ENCODE measurements at places on chromosomes 1 and 21.

- DNase-seq, result no peak
These were observed 105.0 kb downstream of the KIAA0319L start for GRCh38 chr1:35452106-35452774.

- DNase-seq, result no peak
These were observed 29.1 kb upstream of the PARP1 start for GRCh38 chr1:226436855-226437491.

DNA sequence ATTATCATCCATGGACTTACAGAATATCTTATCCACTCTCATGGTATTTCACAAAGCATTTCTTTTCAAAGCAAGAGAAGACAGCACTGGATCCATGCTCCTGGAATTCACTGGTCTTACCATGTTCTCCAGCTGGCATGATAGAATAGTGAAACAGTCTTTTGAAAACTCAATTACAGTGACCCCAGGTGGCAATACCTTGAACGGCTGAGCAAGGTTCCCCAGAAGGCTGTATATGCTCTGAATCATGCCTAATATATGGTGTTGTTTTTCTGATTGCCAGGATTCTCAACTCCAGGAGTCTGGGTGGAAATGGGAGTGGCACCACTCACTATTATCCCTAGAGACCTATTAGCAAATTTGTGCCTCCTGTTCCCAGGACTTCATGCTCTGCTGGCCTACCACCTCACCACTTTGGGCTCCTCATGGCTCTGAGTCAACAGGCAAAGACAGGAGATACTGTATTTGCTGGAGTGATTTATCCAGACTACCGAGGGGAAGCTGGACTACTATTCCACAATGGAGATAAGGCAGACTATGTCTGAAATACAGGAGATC, 87.6 kb downstream of the CATSPERE start:
- DNase-seq, result no peak

GRCh38 chr1:230421481-230421880, 4.7 kb downstream of the PGBD5 start:
- no peak for DNase-seq

GRCh38 chr1:164720440-164721227, 161.7 kb downstream of the PBX1 start:
- no peak for DNase-seq

DNA sequence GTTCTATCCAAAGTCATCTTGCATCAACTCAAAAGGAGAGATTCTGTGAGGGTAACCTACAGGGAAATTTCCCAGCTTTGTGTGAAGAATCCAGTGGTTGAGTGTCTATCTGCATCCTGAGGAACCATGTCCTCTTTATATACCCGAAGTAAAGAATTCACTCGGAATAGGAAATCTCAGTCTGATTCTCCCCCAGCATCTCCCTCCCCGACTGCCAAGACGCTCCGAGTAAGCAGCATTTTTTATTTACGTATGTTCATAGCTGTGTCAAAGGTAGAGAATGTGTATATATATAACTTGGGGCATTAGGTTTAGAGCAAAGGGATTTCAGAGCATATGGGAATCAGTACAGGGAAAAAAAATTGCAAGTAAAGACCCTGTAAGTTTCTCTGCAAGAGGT, 170.2 kb downstream of the SYT2 start:
- no peak for DNase-seq

DNA sequence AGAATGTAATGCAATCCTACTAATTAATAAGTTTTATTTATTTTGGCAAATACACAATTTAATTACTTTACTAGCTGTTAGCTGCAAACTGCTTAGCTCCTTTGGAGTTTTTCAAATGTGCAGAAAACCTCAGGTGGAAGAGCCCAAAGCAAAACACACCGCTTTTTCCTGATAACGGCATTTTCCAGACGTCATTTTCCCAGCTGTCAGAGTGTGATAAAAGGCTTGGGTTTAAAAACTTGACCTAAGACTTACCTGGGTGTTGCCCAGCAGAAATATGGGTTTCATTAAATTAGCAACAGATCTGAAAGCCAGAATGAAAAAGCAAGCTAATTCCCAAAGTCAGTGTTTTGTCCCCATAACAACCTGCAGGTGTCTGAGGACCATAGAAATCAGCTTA, 204.0 kb upstream of the HMCN1 start:
- DNase-seq, result no peak

- no peak for DNase-seq
These were observed 4.4 kb downstream of the CLCA4 start for GRCh38 chr1:86551305-86551704.

GRCh38 chr1:205069371-205070125, 14.7 kb downstream of the TMEM81 start:
- DNase-seq, result no peak

DNA sequence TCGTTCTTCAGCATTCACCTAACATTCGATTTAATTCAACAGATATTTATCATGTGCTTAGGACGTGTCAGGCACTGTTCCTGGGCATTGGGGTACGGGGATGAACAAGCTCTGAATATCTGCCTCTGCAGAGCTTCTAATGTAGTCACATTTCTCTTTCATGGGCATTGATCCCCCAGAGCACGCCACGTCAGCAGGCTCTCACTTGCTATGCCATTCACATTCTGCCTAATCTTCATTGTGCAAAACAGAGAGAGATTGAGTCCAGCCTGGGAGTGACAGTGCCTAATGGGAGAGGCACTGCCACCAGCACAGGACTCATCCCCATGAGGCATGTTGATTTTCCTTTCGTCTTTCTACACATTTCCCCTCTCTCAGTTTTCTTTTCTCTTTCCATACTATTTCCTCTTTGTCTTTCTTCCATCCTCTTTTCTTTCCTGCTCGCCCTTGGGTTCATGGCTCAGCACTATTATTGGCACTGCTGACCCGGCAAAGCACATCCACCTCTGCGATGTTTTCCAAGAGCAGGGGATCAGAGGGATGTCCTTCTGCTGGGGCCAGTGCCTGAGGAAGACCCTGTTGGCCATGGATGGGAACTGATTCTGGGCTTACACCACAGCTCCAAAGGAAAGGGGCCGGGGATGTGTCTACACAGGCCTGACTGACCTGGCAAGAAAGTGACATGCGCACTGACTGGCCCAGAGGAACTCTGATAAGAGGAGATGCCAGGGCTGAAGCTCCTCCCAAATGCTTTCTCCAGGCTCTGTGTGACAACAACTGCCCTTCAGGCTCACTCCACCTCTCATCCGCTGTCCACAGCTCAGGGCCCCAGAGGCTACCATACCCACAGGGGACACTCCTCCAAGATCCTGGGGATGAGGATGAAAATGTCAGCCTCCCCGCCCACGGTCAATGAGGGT, 195.9 kb downstream of the TOMM20 start:
- no peak for DNase-seq

DNA sequence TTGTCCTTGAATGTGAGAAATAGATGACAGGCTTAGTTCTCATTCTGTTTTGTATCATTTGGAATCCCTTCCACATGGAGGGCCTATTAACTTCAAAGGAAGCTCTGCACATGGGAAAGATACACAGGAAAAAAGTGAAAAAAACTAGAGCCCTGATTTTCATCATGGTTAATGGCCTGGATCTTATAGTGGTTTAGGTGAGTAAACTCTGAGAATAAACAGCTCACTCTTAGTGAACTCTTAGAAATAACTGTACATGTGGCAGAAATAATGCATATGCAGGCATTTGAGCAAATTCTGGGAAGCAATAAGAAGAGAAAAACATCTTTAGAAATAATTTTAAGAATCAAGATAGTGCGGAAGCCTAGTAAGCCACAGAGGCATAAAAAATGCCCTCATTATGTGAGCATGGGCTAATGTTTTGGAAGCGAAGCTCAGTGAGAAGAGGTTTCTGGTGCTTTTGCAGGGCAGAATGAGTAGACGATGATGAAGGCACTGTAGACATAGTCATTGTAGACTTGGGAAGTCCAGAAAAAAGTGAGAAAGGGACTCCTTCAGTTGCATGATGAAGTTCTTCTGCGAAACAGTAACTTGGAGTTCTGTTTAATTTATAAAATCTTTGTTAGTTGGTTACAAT, 279.9 kb downstream of the DNM3 start:
- no peak for DNase-seq

GRCh38 chr1:213053455-213053854, 2.4 kb downstream of the RPS6KC1 start:
- no peak for DNase-seq

DNA sequence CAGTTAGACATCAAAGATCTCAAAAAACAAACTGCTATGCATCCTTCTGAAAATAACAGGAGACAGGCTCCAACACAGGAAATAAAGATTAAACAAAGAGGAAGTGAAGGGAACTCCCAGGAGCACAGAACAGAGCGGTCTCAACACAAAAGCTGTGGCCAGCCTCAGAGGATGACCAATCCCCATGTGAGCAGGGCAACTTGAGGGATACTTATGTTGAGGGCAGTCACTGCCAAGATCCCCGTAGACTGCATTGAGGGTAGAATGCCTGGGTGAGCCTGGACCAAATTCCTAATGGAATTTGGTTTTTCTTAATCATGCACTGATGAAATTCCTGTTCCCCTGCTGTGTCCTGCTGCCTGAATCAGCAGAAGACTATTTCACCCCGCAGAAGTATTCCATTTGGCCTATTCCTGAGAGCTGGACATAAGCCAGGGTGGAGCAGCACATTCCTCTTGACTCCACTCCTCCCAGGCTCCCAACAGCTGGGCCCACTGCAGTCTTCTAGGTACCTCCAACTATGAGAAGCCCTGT, 49.0 kb downstream of the JAK1 start:
- no peak for DNase-seq

- DNase-seq, result no peak
These were observed 18.8 kb downstream of the INKA2 start for GRCh38 chr1:111720274-111720976.

DNA sequence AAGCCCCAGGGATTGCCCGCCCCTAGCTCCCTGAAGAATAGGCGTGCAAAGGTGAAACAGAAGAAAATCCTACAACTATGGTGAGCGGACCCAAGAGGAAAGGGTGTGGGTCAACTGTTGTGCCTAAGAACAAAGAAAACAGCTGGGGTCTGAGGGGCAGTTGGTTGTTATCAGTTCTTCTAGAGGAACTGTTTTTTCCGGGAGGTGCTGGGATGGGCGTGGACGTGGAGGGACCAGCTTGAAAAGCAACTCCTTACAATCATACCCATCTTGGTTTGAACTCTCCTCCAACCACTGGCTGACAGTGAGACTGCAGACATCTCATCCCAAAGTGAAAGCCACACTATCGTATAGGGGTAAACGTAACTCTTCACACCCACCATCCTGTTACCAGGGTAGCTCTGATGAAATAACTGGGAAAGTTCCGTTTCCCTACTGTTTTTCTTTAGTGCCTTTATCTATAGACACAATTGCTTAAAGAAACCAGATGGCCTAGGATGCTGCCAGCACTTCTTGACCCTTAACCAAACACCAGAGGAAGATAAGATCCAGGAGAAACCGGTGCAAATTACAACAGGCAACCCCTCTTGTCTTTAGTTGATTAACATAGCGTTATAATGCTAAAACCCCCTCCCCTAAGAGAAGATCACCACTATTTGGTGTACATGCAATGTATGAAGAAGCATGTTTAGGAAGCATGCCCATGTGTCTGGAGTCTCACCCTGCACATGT, 25.6 kb upstream of the FAM89A start:
- DNase-seq, result no peak

DNA sequence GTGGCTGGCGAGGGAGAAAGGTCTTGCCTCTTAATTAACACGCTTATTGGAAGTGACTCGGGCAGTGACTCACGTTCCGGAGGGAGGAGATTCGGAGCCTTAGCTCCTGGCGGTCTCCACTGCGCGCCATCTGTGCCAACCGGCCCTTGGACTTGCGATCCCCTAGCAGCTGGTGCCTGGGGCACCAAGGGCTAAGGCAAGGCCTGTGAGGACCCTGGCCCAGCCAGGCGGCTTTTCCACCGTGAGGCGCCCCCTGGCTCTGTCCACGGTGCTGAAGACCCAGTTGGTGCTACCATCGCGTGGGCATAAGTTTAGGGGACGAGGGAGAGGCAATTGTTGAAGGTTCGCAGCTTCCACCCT, 1.3 kb upstream of the SYT6 start:
- DNase-seq, result no peak

GRCh38 chr1:234586892-234587485, 23.0 kb downstream of the IRF2BP2 start:
- DNase-seq, result no peak

DNA sequence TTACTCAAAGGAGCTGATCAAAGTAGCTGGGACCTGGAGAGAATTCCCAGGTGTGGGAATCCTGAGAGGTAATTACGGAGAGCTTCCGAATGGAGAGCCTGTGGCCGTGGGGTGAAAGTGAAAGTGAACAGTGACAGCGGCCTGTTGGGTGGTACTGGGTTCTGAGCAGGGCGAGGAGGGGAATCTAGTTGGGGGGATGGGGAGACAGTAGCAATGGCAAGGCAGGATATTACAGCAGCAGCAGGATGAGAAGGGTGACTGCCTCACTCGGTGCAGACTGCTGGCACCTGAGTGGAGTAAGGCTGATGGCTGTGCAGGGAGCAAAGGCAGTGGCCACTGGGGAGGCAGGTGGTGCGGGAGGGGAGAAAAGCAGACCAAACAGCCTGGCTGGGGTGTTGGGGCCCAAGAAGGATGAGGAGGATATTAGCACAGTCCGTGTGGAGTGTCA, 70.3 kb upstream of the PRDX6 start:
- no peak for DNase-seq

- DNase-seq, result no peak
These were observed 15.7 kb upstream of the ARHGEF16 start for GRCh38 chr1:3438661-3439180.

DNA sequence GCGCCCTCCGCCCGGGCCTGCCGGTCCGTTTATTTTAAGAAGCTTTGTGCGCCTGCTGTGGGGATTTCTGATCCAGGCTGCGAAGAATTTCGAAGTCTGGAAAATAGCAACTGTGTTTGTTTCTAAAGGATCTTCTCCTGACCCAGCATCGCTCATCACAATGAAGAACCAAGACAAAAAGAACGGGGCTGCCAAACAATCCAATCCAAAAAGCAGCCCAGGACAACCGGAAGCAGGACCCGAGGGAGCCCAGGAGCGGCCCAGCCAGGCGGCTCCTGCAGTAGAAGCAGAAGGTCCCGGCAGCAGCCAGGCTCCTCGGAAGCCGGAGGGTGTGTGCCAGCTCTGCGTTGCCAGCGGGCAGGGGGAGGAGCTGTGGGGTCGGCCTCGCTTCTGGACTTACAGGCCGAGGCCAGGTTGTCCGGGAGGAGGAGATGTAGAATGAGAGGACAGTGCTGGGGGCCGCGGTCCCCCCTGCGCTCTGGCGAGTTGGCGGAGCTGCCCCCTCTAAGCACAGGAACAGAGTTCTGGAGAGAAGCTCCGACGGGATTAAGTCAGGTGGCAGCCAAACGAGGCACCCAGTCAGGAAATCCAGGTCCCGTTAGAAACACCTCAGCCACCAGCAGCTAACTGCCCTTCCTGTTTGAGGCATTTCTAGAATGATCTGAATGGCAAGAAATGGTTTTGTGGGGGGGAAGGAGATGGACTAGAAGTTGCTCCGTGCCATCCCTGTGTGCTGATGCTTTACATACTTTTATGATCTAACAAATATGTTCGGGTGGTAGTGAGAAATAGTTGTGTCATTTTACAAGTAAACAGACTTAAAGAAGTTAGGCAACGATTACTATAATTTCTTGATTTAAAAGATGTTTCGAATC, 948 bp downstream of the TXLNA start:
- DNase-seq, result no peak

GRCh38 chr1:63980740-63981407, 207.1 kb downstream of the ROR1 start:
- no peak for DNase-seq

GRCh38 chr1:83905315-83905907, 93.5 kb downstream of the TTLL7 start:
- DNase-seq, result no peak

- DNase-seq, result no peak
These were observed 258.9 kb upstream of the PROX1 start for GRCh38 chr1:213728593-213729536.

All from stimulated activated CD8-positive, alpha-beta memory T cell treated with anti-CD3 and anti-CD28 coated beads, Interleukin-2, amount 100 ng/mL, for 48 hours (primary cell).